Breast epithelium (tissue), 4 donors: ENCODE measurements at places on chromosomes 7 and 10.

- no peak for DNase-seq
Measured at GRCh38 chr10:103054621-103055020, 136.5 kb downstream of the CNNM2 start.

DNA sequence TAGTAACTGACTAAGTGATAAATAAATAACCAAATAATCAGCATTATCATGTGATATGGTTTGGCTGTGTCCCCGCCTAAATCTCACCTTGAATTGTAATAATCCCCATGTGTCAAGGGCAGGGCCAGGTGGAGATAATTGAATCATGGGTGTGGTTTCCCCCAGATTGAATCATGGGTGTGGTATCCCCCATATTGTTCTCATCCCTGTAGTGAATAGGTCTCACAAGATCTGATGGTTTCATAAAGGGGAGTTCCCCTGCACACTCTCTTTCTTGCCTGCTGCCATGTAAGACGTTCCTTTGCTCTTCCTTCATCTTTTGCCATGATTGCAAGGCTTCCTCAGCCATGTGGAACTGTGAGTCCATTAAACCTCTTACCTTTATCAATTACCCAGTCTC is 72.1 kb upstream of the NRP1 start:
- no peak for DNase-seq

DNA sequence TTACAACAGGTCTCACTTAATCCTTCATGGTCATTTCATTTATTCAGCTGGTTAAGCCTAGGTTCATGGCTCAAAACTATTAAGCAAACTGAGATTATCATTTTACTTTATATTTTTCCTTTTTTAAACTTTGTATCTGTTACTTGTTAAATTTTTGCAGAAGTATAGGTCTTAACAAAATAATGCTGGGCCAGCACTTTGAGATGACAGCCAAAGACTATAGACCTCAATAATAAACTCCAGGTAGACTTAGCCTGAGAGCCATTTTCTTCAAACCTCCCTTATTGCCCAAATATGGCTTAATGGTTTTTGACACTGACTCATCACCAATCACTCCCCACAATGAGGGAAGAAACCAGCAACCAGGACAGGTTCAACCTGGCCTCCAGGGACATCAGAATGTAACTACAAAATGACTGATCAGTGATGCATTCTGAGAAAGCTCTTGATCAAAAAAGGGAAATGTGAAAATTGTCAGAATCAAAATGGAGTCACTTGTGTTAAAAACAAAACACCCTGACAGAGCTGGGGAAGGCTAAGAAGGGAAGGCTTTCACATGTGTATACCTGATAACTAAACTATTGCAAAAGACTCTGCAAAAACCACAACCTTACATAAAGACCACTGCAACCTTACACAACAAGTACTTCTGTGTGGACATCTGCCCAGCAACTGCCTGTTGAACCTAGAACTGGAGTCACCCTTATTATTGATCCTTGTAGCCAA is 2.1 kb upstream of the CCDC126 start:
- no peak for DNase-seq

DNA sequence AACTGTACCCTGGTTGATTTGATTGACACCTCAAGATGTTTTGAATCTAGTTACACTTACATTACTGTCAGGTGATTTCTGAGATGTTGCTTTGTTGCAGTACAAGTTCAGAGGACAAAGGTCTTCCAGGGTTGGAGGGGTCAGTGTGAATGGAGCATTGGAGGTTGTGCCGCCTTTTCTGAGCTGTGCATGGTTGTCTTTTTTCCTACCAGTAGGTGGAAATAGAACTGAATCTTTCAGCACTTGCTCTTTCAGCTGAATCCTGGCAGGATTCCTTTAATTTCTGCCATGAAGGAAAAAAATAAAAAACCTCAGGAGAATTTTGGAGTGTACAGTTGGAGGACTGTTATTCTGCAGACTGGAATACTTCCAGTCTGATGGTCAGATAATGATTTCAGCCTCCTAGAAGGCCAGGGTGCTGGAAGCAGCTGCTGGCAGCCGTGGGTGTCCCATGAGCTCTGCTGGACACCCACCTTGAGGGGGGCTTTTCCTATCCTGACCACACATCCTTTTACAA is 82.7 kb downstream of the PLCE1 start:
- no peak for DNase-seq

GRCh38 chr7:115097175-115097671 is 175.3 kb downstream of the MDFIC start:
- no peak for DNase-seq

DNA sequence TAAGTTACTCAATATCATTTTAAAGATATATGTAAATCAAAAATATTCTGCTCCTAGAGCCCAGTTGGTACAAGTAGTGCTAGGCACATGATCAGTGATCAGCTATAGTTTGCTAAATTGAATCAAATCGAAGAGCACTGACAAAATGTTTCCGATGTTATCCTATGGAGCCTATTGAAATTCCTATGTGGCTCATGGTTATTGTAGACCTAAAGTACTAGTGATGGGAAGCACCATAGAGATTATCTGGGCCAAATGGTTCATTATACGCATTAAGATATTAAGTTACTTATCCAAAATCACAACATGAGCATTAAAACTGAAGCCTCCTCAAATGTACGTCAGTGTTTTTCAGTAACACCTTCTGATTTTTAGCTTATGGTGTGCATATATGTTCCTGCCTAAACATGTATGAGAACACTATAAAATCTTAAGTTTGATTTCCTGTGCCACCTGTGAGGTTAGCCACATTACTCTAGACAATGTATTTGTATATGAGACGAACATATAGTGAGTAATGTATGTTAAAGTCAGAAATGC is 103.2 kb downstream of the IQUB start:
- DNase-seq: no peak

DNA sequence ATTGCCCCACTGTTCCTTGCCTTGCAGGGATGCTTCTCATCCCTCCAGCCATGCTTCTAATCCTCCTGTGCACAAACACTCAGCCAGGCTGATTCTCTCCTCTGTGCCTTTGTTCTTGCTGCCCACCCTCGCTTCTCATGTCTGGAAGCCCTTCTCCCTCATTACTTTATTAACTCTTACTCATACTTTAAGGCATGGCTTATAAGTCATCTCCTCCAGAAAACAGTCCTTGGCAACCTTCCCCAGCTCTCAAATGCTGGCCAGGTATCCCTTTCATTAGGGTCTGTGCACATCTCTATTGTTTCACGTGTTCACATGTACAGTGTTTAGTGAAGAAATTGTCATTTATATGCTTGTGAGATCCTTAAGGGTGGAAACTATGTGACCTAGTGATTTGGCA is 62.9 kb downstream of the ITGB8 start:
- no peak for DNase-seq

GRCh38 chr7:144517749-144518148 is 114.3 kb upstream of the NOBOX start:
- no peak for DNase-seq

DNA sequence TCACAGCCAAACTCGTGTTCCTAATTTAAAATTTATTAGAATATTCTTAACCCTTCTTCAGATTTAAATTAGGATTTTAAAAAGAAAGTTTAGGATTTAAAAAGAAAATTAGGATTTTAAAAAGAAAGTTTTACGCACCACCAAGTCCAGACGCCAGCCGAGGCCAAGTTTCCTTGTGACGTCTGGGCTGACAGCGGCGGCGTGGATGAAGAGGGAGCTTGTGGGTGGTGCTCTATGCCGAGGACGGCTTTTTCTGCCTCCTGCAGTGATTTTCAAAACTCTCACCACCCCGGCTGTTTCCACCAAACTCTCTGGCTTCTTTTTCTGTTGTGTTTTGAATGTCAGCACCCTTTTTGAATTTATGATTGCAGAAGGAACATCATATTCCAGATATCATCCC is 252.9 kb downstream of the DNAJB6 start:
- no peak for DNase-seq

GRCh38 chr7:45663167-45663921 is 89.2 kb downstream of the ADCY1 start:
- DNase-seq: peak; percentile 55

- no peak for DNase-seq
Measured at GRCh38 chr10:42875798-42876341, 93.3 kb downstream of the BMS1 start.

GRCh38 chr7:132199626-132200025 is 376.6 kb downstream of the PLXNA4 start:
- DNase-seq: no peak

DNA sequence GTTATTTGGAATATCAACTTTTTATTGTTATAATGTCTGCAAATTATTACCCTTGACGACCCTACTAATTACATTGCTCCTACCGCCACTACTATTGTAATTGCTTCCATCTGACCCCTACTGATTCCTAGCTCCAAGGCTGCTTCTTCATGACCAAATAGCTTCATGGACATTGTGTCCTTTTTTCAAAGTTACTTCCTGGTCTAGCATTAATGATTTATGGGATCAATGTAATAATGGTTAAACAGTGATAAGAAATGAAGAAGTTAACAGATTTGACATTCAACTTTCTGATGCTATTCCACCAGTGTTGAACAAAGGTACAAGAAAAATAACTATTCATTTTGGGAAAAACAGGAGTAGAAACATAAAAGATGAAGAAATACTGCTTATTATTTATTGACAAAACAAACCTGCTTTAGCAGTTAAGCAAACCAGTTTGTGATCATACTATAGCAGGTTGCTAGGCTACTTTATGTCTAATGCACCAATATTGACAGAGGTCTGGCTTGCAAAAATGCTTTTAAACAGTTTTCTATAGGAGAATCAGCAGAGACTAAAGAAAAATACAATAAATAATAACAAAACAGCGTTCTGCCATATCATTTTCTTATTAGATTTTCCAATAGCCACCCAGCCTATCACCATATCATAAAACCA is 125.8 kb downstream of the PCLO start:
- no peak for DNase-seq

DNA sequence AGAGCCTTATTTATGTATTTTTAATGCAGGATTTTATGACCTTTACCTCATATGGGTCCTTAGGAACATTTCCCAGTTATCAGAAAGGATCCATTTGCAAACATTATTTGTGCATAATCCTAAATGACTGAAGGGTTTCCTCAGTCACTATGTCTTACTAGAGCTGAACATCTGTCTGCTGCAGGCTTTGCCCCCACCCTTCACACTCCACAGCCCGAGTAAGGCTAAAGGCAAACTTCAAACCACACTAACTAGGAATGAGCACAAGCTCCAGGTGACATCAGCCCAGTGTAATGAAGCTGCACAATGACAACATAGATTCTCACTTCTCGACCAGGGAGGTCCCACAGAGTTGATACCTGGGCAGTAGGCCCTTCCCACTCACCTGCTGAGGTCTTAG is 491.3 kb upstream of the MKI67 start:
- no peak for DNase-seq

DNA sequence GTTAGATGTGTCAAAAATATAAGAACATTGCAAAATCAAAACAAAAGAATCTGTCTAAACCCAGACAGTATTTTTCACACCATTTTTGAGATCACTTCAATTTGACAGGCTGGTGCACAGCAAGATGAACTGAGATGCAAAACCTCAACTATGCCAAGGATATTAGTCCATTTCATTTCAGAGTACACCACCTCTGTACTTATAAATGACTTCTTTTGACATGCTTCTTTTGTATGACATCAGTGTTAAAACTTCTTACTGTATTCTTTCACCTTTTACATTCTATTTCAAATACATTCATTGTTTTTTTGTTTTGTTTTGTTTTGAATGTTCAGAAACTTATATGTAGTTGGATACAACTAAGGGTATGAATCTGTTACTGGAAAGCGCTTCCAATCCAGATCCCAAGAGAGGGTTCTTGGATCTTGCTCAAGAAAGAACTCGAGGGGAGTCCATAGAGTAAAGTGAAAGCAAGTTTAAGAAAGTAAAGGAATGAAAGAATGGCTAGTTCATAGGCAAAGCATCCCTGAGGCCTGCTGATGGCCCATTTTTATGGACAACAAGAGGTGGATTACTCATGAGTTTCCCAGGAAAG is 23.5 kb upstream of the GPR141 start:
- no peak for DNase-seq

DNA sequence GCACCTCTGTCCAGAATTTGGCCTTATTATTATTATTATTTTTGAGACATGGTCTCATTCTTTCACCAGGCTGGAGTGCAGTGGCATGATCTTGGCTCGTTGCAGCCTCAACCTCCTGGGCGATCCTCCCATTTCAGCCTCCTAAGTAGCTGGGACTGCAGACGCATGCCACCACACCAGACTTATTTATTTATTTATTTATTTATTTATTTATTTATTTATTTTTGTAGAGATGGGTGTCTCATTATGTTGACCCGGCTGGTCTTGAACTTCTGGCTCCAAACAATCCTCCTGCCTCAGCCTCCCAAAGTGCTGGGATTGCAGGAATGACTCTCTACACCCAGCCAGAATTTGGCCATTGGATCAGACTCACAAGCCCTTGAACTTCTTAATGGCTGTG is 6.4 kb downstream of the BLNK start:
- DNase-seq: no peak

DNA sequence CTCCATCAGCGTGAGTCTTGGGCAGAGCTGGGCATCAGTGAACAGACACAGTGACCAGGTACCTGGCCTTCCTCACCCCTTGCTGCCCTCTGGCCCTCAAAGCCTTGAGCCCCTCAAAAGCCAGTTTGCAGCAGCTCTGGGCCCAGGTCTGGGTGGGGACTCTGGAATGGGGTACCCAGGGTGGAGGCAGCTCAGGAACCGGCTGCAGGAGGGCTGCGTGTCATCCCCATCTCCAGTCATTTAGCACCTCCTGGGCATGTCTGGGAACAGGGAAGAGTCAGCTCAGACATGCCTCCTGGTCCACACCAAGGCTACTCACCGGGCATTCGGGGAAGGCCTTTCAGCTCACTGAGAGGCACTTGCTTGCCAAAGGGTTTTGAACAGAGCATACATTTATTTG is 503.3 kb downstream of the TCERG1L start:
- DNase-seq: no peak

- DNase-seq: no peak
Measured at GRCh38 chr7:55092186-55092974, 73.6 kb downstream of the EGFR start.

GRCh38 chr7:23261843-23262452 is 15.4 kb downstream of the GPNMB start:
- DNase-seq: no peak

DNA sequence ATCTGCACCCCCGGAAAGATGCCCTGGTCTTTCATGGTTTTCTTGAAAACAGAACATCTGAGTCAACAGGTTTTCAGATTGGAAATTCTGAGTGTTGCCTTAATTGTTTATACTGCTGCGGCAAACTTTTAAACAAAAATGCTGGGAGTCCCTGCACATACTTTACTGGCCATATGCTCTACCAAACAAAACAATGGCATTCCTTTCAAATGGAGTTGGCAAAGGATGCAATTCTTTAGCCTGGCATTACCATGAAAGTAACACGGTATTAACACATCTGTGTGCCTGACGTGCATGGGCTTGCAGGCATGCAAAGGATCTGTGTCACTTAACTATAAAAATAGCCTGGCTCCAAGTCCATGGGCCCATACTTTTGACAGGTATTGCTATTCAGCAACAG is 4.2 kb downstream of the INHBA start:
- DNase-seq: no peak
